ENCODE measurements at places on chromosomes 4 and X.

GRCh38 chr4:163251204-163251603 lies 81.2 kb downstream of the NPY1R start:
- no peak for DNase-seq

GRCh38 chrX:10110316-10110935 lies 46.3 kb upstream of the CLCN4 start:
- DNase-seq: no peak

DNA sequence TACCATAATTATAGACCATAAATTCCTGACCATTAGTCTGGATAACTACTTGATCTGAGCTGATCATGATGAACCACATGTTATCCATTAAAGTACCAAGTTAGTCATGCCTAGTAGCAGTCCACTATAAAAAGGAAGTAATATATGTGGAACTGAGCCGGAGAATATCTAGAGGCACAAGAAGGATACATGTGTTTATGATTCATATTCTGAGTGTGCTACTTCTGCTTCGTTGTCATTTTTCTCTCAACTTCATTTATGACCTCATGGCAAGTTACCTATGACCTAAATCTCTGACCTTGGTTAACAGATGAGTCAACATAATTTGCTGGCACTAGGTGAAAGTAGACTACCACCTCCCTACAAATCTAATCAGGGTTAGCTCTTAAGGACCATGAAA lies 56.5 kb upstream of the ANKRD17 start:
- peak; percentile 74 for DNase-seq

- no peak for DNase-seq
Observed at GRCh38 chr4:128527946-128528576, 240.4 kb upstream of the PGRMC2 start.

DNA sequence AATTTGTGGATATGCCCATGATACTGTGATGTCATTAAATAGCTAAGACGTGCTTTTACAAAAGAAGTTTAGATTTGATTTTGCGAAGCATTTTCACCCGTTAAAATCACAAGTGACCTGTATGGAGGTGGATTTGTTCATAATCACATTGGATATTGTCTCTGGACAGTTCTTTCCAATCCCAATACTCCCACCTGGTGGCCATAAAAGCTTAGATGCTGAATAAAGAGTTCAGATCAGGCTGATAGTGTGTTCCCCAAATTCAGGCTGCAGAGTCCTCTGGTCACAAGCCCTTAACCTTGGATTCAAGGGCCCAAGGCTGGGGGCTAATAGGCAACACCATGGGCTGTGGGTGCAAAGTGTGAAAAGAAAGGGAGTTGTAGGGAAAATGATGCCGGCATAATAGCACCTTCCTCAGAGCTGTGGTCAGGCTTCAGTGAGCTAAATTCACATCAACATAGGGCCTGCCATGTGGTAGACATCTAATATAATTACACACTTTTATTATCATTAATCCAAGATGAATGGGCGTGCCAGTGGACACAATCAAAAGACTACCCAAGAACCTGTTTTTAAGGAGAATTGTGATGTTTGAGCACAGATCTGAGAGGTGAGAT lies 28.1 kb downstream of the SMIM43 start:
- peak; percentile 63 for DNase-seq

DNA sequence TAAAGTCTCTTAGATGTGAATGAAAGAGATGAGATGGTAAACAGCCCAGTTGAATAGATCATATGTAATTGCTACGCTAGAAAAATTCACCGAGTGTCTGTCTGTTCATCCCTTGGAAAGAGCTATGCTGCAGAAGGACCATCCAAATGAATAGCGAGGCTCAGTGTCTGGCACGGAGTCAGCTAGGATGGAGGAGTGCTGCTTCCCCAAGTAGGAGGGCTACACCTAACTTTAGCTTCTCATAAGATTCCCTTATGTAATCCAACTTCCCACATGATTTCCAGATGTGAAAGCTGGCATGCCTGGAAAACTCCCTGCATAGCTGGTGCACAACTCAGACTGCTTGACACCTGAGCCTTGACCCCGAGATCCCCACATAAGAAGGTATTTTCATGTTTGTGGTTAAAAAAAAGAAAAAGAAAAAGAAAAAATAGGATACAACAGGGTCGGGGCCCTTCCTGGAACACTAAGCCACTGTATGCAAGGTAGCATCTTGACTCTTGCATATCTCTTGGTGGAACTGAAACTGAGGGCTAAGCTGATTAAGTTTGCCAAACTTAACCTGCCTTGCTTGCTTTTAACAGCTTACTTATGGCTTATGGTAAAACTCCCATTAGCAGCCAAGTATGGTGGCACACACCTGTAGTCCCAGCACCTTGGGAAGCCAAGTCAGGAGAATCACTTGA lies 82.3 kb downstream of the FREM3 start:
- DNase-seq: peak; percentile 8

DNA sequence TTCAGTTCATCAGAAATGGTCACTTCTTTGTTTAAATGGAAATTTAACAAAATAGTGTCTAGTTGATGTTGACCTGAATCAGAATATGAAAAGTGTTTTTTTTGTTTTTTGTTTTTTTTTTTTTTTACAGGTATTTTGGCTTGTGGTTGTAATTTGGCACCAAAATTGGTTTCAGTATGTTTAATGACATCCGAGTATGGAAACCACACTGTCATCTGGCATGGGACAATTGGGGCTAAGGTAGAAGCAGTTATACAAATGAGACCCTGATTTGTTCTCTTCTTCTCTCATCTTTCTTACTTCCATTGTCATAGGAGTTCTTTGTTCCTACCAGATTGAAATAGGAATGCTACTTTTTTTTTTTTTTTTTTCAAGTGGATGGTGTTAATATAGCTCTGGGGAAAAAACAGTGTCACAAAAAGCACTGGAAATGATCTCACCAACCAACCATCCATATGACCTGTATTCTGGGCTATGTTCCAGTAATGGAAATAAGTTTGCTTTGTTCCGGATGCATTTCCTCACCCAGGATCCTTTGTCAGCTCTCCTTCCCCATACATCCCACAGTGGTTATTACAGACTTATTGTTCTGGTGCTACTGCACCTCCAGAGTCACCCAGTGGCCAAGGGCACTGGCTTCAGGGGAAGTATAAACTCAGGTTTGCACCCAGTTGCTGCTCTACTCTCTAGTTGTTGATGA lies 95.8 kb downstream of the ATXN3L start:
- peak; percentile 87 for DNase-seq

- no peak for DNase-seq
Observed at GRCh38 chrX:71302461-71303213, 1.1 kb downstream of the ITGB1BP2 start.

GRCh38 chr4:134787315-134787714 lies 585.7 kb upstream of the PABPC4L start:
- no peak for DNase-seq

DNA sequence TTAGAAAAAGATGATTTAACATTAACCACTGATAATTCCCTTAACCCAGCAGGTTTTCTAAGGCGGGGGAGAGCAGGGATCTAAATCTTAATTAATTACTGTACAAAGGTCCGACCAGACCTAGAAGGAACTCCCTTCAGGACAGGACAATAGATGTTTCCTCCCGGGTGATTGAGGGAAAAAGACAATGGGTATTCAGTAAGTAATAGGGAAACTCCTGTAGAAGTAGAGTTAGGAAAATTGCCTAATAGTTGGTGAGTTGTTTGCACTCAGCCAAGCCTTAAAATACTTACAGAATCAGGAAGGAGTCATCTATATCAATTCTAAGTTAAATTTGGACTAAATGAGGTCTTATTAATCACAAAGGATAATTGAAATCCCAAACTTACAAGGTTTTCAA lies 5.8 kb upstream of the SRD5A3 start:
- DNase-seq: no peak

DNA sequence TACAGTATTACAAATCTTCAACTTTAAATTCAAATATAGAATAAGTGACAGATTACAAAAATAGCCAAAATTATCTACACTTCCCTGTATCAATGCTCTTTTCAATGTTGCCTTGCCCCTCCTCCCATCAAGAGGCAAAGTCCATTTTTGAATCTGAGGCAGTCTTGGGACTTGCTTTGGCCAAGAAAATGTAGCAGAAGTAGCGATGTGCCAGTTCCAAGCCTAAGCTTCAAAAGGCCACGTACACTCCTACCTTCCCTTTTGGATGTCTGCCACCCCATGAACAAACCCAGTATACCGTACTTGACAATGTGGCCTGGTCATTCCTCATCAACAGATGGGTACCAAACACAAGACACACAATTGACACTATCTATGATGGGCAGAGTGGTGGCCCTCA lies 24.1 kb downstream of the SEC24D start:
- DNase-seq: no peak

GRCh38 chr4:52873861-52874343 lies 11.8 kb downstream of the RASL11B start:
- DNase-seq: no peak

DNA sequence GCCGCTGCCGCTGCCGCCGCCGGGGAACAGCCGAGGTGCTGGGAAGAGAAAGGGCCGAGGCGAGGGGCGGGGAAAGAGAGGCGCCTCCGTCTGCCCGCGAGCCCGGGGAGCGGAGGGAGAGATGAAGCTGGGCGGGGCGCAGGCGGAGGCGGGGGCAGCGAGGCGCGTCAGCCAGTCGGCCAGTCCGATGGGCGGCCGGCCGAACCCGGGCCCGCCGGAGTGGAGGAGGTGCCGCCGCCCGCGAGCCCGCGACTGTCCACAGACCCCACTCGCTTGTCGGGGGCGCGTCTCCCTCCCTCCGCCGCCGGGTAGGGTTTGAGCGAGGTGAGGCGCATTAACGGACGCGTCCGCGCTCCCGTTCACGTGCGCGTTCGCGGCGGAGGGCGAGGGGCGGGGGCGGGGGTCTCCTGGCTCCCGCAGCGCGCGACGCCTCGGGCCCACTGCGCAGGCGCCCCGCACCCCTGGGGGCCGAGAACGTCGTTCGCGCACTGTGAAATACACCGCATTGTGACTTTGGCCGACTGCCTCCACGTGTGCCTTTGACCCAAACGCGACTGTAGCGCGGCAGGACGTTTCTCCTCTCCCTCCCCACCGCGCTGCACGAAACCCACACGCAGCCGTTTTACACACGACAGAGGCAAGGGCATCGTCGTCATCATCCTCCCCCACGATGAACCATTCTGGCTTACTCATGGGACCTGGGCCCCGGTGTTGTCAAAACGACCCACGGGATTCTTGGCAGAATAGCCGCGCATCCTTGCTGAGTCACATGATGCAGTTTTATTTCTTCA lies at the start of gene NUDT11:
TSS of gene NUDT11 (minus strand) at position 92 of the 791 bp plus-strand sequence. CDS start 148 bp downstream, outside the sequence.
- DNase-seq: peak; percentile 61

DNA sequence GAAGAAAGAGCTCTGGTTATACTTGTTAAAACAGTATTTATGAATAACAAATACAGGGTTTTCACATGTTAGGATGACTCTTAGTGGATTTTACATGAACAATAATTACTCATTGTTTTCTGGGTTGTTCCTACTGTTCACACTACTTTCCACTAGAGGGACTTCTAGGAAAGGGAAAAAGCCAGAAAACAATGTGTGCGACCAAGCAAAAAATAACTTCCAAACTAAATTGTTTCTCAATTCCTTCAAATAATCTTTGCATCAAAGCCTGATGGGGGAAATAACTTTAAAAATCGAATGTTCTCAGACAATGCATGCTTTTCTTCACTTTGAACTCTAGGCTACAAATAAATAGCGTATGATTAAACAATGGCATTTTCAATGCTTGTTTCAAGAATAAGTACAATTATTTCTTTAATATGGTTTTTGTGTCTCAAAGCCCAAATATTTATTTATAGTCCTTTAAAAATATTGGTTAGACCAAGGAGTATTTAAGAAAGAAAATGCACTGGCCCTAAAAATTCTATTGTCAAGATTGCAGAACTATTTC lies 72.1 kb upstream of the ETNPPL start:
- peak; percentile 64 for DNase-seq

DNA sequence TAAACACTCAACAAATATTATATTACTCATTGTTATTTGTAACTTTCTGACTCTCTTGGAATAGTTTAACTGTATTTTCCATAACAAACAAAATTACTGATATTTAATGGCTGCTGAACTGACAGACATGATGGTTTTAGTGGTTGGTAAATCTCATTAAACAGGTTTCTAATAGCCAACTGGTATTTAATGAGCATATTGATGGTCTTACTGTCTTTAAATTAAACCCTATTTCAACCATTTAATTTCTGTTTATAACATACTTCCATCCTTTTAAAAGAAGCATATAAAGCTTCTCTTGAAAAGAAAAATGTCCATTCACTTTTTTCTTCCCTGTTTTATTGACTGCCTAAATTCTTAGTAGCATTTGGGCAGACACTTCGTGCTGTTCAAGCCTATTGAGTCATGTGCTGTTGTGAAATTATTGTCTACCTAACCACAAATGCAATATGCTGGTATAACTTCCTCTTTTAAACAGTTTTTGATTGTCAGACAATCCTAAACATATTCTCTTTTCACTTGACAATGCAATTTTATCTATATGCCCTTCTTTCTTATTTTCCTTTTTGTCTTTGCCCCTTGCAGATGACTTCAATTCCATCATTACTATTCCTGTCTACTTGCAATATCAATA lies 163.9 kb upstream of the SLC7A11 start:
- DNase-seq: peak; percentile 81

- DNase-seq: no peak
Observed at GRCh38 chr4:128564081-128564630, 245.3 kb upstream of the JADE1 start.

DNA sequence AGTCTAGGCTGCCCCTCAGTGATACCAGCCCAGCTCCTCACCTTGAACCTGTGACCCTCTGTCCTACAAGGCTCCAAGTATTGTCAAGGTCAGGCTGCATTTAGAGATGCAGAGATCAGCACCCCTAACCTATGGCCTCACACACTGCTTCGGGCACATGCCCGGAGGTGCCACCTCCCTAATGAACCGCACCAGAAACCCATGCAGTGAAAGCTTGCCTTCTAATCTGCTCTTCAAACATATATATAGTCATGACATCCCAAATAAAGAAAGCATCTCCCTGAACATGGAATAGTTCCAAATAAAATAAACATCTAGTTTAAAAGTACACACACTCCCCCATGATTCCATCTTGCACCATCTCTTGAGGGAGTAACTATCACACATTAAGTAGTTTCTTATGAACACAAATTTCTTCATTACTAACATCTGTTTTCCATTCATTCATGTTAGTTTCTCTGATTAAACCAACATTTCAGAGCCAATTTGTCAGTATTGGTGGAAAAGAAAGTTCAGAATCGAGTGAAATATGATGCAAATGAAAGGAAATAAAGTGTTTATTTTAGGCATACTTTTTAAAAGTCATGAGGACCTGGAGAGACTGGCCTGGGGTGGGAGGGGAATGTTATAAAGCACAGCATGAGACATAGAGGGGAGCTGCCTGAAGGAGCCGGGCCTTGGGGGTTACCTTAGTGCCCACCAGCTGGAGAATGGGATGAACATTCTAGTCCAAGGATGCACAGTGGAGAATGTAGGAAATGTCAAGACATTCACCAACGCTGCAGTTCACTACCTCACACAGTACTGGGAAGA lies 19.2 kb downstream of the CC2D2A start:
- peak; percentile 72 for DNase-seq

GRCh38 chrX:43962636-43963035 lies 10.6 kb downstream of the NDP start:
- peak; percentile 25 for DNase-seq

DNA sequence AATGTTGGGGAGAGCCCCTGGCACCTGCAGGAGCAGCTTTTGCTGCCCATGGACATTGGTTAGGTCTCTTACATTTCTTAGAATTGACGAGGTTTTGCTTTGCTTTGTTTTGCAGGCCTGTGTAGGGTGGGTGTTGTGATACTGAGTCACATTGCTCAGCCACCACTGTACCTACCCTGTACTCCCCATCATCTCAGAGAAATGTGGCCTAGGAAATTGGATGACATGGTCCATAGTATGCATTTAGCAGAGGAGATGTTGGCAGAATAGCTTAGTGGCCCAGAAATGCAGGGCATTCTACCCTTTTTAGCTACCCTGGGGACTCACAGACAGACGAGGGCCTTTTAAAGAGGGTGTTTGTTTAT lies 43.7 kb downstream of the IL21 start:
- DNase-seq: no peak
